Lung microvascular endothelial cell (primary cell): ENCODE measurements at places on chromosomes 4 and X.

- no peak for DNase-seq
Observed at GRCh38 chrX:132737743-132738142, 220.7 kb downstream of the HS6ST2 start.

DNA sequence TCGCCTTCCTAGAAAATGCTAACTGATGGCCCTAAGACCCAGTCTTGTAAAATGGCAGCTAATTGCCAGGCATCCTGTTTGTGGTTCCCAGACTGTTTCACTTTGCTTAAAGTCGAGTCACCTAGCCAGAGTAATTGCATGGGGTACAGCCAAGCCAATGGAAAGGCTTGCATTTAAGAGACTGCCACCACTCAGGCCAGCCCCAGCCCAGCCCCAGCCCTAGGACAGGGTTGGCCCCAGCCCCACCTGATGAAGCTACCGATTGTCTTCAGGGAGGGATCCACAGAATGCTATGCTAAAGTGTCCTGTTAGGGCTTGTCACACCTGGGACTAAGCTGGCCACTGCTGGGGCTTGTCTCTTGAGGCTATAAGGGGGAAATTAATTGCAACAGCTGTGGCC is 194.6 kb upstream of the KLF3 start:
- no peak for DNase-seq

DNA sequence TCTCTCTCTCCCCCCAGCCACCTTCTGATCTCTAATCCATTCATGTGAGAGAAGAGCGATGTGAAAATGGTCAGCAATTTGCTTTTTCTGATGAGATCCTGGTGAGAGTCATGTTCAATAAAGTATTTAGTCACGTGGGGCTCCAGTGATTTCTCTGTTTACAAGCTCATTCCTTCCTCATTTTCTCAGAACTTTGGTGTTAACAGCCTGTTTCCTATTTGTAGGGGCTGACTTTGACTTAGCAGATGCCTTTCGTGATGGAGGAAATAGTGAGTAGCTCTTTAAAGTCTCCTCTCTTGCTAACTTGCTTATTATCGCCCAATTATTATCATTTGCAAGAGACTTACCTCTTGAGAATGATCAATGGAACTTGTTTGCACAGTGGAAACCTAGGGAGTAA is 72.6 kb upstream of the CD99 start:
- DNase-seq = no peak

DNA sequence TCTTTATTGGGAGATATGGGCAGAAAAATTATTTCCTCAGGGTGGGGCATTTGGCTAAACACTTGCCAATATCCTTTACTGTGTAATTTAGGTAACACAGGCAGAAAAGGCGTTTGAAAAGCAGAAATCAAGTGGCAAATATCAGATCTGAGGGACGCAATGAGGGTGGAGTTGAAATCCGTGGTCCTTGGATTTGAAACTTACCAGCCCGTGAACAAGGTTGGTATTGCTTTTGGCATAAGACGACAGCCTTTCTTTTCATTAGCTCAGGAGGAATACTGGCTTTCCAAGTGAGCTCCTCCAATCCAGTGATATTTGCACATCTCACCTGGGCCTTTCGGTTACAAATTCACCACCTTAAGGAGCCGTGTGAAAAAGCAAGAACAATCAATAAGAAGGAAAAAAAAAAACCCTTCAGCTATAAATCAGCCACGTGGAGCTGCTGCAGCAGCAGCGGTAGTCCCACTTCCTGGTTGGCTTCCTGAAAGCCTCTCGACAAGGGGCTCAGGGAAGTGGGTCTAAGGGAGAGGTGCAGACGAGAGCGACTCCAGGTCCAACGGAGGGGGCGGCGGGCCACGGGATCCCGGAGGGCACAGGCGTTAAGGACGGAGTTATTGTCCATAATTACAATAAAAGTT is 734 bp upstream of the GALNT7 start:
- peak; percentile 60 for DNase-seq

DNA sequence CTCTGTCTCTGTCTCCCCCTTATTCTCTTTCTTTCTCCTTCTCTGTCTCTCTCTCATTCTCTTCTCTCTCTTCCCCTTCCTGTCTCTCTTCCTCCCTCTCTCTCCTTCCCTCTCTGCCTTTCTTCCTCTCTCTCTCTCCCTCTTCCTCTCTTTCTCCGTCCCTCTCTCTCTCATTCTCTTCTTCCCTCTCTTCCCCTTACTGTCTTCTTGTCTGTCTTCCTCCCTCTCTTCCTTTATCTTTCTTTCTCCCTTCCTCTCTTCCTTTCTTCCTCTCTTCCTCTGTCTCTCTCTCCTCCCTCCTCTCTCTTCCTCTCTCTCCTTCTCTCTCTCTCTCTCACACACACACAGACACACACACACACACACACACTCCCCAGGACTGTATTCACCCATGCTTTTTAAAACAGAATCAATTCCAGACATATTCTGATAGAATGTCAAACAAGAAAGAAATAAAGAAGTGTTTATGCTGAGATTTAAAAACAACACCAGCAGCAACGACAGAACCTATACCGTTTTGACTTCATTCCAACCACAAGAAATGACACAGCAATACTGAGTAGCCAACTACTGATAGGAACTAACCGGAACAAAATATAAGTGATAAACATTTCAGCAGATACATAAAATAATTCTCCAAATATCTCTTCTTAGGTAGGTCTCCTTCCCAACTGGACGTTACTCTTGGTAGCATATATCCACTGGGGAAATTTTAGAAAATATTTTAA is 296.7 kb downstream of the ASMT start:
- no peak for DNase-seq
